ENCODE measurements at places on chromosomes 3 and 15.

- no peak for DNase-seq
Measured at GRCh38 chr3:9686050-9686550, 17.5 kb upstream of the CPNE9 start.

DNA sequence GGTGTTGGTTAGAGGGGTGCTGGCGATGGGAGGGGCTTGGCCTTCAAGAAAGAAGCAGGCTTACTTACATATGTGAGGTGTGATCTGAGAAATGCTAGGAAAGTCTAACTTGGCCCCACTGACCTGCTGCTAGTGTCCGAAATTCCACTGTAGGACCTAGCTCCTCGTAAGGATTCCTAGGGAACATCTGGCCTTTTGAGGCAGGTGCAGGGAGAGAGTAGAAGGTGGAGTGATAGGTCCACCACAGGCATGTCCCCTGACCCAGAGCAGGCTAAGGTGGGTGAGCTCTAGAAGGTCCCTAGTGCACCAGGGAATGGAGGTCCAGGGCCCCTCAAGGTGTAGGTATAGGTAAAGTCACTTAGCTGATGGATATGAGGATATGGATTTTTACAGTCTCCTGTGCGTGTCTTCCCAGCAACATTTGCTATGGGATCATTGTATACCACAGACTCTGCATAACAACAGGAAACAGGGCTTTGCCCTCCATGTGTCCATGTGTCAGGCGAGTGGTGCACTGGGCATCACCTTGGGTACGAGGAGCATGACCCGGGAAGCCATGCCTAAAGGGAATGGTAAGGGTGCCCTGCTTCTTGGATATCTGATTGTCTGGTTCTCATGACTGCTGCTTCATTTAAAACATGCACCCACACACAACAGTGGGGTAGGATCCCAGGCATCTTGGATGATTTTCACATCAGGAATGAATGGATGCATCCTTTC is 32.6 kb downstream of the POMGNT2 start:
- DNase-seq = no peak

GRCh38 chr15:67253549-67254237 is 768 bp downstream of the AAGAB start:
- DNase-seq = no peak

GRCh38 chr3:50605901-50606326 is 5.7 kb downstream of the CISH start:
- no peak for DNase-seq

- DNase-seq = no peak
Measured at GRCh38 chr15:91214675-91215590, 114.9 kb downstream of the SV2B start.

GRCh38 chr15:84588053-84588874 is 12.5 kb upstream of the ZSCAN2 start:
- DNase-seq = peak; percentile 72

- DNase-seq = no peak
Measured at GRCh38 chr3:54875596-54876268, 52.1 kb downstream of the LRTM1 start.

DNA sequence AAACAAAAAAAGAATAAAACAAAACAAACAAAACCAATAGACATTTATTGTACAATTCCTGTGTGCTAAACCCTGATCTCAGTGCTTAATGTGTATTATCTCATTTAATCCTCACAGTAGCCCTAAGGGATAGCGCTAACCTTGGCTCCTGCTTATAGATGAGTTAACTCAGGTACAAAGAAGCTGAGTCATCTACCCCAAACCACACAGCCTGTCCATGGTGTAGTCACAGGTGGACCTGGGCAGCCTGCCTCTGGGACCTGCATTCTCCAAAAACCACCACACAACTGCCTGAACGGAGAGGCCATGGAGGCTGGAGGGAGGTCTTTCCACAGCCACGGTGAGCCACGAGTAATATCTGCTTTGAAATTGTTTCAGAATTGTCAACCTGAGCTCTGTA is 5.5 kb upstream of the CLN6 start:
- no peak for DNase-seq

DNA sequence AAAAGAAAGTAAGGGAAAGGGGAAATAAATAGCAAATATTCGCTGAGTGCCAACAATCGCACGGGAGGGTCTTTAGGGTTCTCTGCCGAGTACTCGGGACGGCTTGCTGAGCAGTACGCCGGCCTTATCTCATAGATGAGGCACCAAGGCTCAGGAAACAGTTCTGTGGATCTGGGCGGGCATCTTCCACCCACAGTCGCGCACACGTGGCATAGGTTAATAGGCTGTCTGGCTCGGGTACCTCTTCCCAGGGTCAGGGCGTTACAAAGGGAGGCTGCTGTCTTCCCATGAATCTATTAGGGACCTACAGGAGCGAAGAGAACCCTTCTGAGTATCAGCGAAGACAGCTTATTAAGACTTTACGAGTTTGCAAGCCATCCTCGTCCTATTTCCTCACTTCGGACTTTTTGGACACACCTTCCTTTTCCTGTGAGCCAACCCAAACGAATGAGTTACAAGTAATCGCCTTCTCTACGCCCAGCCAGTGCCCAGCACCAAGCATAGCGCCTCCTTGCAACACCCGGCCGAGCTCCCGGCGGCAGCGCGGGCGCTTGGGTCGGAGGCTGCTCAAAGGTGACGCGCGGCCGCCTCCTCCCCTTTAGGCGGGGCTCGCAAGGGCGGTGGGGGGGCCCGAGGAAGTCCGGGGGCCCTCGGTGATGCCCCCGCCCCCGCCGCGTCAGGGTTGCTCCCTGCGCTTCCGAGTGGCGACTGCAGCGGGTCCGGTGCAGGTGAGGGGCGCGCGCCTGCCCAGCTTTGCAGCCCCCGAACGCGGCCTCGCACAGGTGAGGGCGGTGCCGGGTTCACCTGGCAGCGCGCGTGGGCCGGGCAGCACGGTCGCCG is at the start of gene MCTP2:
TSS of gene MCTP2 (plus strand) at position 679 of the 840 bp plus-strand sequence. CDS start 66,705 bp downstream, outside the sequence.
- DNase-seq = peak; percentile 46
